SK-N-SH (cell line): ENCODE measurements at places on chromosomes 7 and 10.
A peak's percentile ranks its signal among the peaks of the same experiment; 100 is the strongest.

GRCh38 chr10:127877116-127877515 is 15.6 kb downstream of the CLRN3 start:
- no peak for DNase-seq

DNA sequence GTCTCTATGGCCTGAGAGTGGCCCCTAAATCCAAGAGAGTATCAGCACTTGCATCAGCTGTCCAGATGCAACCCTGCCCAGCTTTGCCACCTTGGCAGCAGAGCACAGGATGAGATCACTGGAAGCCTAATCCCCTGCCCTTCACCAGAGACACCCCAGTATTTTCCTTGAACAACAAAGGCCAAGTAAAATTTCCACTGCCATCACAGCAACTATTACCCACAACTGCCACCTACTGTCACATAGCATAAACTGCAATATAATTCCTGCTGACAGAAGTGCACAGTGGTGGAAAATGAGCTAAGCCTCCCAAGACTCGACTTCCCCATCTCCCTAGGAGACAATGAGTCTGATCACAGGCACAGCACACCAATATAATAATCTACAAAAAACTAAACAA is 462.8 kb upstream of the ZWINT start:
- DNase-seq, result peak; percentile 4

GRCh38 chr10:28823501-28824075 is 146.3 kb downstream of the BAMBI start:
- DNase-seq, result no peak

DNA sequence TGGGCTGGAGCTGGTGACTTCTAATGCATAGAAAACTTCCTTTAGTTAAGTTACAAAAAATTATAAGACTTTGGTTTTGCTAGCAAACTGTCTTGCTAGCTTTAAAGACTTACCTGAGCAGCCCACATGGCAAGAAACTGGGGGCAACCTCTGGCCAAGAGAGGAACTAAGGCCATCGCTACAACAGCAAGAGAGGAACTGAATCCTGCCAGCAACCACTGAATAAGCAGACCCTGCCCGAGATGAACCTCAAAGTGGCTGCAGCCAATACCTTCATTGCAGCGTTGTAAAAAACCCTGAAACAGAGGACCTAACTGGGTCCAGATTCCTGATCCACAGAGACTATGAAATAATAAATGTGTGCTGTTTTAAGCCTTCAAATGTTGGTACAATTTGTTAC is 54.6 kb upstream of the STARD3NL start:
- DNase-seq, result no peak

GRCh38 chr7:108322925-108323832 is 133.1 kb downstream of the NRCAM start:
- no peak for DNase-seq

DNA sequence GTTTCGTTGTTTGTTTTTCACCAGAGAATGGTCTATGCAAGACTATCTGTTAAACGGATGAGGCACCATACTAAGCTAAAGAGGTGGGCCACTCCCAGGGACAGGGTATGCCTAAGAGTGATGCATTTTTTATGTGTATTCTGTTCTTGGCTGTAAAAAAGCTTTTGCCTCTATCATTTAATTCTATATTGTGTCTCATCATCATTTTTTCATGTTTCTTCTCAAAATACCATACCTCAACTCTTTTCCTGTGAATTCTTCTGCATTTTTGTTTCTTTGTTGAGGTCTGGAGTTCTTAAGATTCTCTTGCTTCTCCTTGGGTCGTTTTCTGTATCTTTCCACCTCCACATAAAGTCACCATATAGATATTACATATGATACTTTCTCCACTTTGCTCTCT is 357.4 kb downstream of the GPR158 start:
- no peak for DNase-seq

GRCh38 chr10:113037218-113037617 is 87.2 kb downstream of the TCF7L2 start:
- peak; percentile 66 for DNase-seq

DNA sequence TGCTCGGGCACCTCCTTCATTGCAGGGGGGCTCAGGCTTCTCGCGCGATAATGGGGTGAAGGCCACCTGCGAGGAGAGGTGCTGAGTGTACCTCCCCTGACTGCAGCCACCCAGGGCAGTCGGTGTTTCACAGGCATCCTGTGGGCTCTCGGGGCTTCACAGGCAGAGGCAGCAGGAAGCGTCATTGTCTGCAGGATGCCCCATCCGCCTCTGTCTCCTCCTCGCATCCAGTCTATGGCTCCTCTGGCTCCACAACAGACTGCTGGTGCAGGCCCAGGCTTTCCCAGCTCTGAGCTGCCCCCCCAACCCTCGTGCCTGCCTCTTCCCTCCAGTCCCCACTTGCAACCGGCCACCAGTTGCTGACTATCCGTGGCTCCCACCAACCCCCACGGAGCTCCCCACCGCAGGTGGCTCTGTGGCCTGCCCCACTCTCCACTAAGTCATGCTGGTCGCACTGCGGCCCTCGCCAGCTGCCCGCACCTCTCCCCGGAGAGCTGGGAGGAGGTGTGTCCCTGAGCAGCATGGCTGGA is 36.5 kb downstream of the CAMK2B start:
- DNase-seq, result peak; percentile 32

DNA sequence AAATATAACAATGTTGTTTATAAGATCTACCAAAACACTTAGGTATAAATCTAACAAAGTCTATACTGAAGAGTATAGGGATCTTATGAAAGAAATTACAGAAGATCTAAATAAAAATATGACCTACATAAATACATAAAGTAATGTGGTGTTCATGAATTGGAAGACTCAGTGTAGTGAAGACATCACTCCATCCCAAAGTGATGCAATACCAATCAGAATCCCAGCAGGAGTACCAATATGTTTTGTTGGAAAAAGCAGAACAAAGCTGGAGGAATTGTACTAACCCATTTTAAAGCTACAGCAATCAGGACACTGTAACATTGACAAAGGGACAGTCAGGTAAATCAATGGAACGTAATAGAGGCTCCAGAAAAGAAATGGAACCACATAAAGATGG is 76.4 kb downstream of the CCSER2 start:
- DNase-seq, result no peak

- DNase-seq, result no peak
Observed at GRCh38 chr10:109593682-109594081, 329.6 kb downstream of the XPNPEP1 start.

- no peak for DNase-seq
Observed at GRCh38 chr10:25959540-25960232, 25.7 kb downstream of the MYO3A start.

DNA sequence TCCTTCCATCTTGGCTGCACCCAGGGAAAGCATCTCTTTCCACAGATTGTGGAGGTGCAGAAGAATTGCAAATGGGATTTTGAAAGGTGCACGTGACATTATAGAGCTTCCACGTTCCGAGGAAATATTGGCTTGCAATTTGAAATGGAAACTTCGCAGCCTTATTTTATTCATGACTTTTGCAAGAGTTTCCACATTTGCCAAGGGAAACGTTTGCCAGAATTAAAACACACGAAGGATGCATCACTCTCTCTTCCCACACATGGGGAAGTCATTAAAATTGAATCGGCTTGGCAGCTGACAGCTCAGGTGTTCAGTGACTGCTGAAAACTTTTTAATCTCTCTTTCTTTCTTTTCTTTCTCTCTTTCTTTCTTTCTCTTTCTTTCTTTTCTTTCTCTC is 475.4 kb upstream of the IGFBP3 start:
- no peak for DNase-seq

- DNase-seq, result peak; percentile 81
Observed at GRCh38 chr7:5139998-5140397, 50.0 kb upstream of the WIPI2 start.

DNA sequence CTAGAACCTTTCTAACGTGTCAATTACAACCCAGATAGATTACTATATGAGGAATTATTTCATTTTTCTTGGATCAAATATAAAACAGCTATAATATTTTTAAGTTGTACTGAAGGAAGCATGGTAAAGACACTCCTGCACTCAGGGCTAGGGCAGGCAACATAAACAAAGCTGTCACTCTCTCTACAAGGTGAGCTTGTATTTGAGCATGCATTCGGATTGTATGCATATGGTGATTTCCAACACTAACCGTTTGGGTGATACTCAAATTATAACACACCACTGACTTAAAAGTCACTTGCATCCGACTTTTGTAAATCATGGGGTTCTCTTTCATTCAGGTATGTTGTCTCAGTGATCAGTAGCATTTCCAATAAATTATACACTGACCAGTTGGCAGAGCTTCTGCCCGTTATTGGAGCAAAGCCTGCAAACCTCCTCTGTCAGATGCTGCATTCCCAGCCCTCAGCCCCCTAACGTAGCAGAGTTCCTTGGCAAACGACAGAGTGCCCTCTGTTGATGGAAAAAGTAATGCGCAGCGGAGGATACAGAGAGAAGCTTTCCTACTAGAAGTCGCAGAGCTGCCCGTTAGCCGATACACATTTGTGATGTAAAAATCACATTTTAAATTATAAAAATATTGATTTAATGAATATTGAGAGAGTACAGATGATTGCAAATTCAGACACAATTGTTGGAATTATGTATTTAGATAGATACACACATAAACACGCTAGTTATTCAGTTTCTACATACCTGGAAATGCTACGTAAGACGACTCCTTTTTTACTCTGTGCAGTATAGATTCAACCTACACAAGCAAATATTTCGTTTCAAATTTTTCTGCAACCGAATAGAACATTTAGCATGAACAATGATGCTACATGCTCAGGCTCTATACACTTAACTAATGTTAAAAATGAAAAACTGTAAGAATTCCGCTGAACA is 173.9 kb upstream of the SP4 start:
- peak; percentile 62 for DNase-seq

DNA sequence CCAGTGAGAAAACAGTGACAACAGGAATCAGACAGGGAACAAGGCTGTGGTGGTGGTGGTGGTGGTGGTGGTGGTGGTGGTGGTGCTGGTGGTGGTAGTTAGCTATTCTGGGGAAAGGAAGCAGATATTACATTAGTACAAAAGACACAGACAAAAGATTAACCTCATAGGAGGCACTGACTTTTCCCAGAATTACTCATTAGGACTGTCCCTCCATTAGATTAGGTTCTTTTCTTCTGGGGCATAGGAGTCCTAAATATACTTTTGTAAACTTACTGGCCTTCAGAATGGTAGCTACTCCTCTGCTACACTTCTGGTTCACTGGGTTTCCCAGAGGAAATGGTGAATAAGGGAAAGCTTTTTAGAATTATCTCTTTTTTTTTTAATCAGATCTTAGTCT is 156.6 kb upstream of the SEMA3D start:
- no peak for DNase-seq

- DNase-seq, result no peak
Observed at GRCh38 chr10:133225707-133226191, 4.3 kb upstream of the UTF1 start.

GRCh38 chr7:86012971-86013370 is 630.7 kb upstream of the GRM3 start:
- DNase-seq, result no peak

GRCh38 chr10:7320072-7320471 is 90.8 kb downstream of the SFMBT2 start:
- DNase-seq, result no peak

GRCh38 chr7:106807474-106807873 is 57.6 kb upstream of the PIK3CG start:
- no peak for DNase-seq

GRCh38 chr7:2657208-2657607 is 25.4 kb downstream of the TTYH3 start:
- no peak for DNase-seq

DNA sequence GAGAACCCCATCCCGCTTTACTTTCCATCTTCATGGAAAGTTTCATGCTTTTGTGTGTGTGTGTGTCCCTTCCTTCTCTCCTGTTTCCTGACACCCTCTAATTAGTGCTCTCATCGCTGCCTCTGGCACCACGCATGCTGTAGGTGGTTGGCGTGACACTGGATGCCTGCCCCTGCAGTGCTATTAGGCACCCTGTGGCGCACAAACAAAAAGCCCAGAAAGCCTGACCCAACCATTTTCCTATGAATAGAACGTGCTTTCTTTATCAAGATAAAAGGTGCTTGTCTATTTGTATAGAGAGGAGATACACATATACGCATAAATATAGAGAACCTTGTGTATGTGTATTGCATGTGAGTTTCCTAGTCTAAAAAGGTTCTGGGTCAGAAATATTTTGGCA is 120.8 kb upstream of the CDCA7L start:
- DNase-seq, result no peak

- DNase-seq, result no peak
Observed at GRCh38 chr10:97080051-97080776, 105.5 kb downstream of the SLIT1 start.

GRCh38 chr7:70660154-70660818 is 471.7 kb upstream of the GALNT17 start:
- DNase-seq, result no peak
